ENCODE measurements at places on chromosomes 12 and 14.

- DNase-seq, result peak; percentile 66
Measured at GRCh38 chr12:57280211-57281062, 29.4 kb upstream of the STAC3 start.

DNA sequence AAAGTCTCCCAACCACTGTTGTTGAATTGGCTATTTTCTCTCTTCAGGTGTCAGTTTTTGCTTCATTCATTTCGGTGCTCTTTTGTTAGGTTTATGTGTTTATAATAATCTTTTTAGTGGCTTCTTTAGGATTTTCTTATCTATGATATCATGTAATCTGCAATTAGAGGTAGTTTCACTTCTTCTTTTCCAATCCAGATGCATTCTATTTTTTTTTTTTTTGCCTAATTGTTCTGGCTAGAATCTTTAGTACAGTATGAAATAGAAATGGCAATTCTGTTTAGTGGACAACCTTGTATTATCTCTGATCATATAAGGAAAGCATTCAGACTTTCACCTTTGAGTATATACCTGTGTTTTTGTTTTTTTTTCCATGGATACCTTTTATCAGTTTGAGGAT is 17.4 kb downstream of the CNOT2 start:
- DNase-seq, result no peak

GRCh38 chr12:6057700-6058099 is 66.8 kb downstream of the VWF start:
- DNase-seq, result no peak

GRCh38 chr12:131379738-131380137 is 331.2 kb upstream of the SFSWAP start:
- no peak for DNase-seq

DNA sequence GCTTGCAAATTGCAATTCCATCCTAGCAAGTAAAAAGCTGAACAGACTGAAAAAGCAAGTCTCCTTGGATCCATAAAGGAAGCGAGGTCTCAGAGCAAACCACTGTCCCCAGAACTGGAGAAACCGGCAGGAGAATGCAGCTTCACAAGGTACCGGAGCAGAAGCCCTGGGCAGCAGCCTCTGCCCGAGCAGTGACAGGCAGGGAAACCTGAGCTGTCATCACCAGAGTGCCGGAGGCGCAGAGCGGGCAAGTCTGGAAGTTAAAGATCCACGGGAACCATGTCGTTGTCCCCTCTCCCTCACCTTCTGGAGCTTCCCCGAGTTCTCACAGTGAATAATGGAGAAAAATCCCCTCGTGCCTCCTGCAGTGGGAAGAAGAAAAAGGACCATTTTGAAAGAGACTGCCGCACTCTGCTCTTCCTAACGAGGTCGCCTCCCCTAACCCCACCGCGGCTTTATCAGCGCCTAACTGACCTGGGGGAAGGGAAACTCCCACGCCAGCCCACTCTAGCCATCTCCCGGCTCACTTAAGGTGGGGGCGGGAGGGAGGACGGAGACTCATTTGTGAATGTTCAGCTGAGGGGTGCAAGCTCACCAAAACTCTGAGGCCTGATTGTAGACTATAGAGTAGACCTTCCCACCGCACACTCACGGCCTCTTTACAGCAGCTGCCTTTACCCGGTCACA is 27.8 kb downstream of the FBXL14 start:
- DNase-seq, result no peak

- no peak for DNase-seq
Measured at GRCh38 chr12:120276734-120277133, 11.2 kb upstream of the PXN start.

DNA sequence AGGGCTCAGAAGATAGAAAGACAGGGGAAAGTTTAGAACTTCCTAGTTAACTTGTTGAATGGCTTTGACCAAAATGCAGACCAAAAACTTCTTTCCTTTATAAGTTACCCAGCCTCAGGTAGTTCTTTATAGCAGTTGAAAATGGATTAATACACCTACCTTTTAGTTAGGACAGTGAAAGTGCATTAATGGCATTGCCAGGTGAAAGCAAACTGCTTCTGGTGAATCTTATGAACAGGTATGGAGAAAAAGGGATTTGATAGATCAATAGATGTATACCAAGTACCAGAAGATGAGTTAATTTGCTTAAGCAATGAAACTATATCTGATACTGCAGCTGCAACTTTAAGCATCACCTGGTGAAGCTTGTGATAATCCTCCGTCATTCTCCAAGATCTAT is 14.2 kb upstream of the STYK1 start:
- no peak for DNase-seq

DNA sequence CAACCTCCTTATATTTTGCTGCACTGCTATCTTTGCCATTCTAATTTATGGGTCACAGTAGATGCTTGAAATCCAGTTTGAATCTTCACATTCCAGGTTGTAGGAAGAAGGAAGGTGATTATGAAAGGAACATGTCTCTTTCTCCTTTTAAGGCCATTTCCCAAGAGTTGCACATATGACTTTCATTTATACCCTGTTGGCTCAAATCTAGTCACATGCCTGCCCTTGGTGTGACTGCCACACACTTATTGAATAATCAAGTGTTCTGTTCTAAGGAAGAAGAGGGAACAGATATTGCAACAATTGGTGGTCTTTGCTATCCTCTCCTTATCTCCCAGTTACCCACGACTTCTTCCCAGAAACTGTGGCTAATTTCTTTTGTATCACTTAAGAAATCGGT is 404.3 kb downstream of the TMEM117 start:
- DNase-seq, result no peak

GRCh38 chr12:63129927-63130326 is 21.1 kb downstream of the AVPR1A start:
- DNase-seq, result no peak

- DNase-seq, result no peak
Measured at GRCh38 chr12:15220451-15220850, 766 bp downstream of the RERG start.

GRCh38 chr12:23039834-23040233 is 414.9 kb downstream of the ETNK1 start:
- no peak for DNase-seq

Measured in keratinocyte (primary cell).